ENCODE measurements at places on chromosomes 3 and 15.

GRCh38 chr3:69691860-69692259 lies 47.4 kb upstream of the MITF start:
- DNase-seq = no peak

DNA sequence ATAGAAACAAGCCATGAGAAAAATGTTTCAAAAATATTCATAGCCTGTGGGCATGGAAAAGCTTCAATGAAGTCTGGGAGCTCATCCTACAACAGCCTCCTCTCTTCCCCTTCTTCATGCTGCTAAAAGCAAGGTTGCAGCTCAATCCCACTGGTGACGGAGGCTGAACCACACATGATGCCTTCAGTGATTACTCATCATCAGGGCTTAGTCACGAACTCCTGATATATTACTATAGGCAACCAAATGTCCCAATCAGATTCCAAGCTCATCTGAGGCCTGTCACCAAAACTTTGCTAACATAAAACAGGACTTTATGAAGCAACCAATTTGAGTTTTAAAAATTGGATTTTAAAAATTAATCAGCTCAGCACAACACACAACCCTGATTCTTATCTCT lies 24.0 kb upstream of the SLC24A5 start:
- DNase-seq = no peak

GRCh38 chr15:79562899-79563298 lies 130.8 kb downstream of the MINAR1 start:
- DNase-seq = no peak

DNA sequence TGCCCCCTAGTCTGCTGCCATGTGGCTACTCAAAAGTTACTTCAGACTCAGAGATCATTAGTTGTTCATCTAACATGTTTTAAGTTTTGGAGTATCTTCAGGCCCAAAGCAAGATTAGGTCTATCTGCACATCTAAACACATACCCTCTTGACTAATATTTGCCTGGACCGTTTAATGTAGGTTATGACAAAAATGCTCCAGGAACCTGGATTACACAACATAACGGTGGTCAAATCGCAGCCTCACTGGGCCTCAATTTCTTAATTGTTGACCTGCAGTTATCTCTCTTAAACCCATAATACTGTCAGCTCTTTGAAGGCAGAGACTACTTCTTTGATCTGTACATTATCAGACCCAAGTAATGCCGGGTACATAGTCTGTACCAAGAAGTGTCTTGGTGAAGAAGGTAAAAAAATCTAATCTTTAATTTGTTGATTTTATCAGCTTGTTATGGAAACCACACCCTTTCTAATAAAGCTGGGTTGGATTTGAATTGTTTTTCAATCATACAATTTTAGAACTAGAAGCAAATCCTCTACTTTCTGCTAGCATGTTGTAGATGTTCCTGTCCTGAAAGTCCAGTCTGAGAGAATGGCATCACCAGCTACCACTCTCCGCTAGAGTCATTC lies 3.6 kb downstream of the SNRK start:
- no peak for DNase-seq

GRCh38 chr3:148187296-148187695 lies 510.4 kb upstream of the AGTR1 start:
- no peak for DNase-seq

GRCh38 chr3:161647936-161648470 lies 151.4 kb downstream of the OTOL1 start:
- DNase-seq = no peak

GRCh38 chr15:89107984-89108383 lies 19.7 kb downstream of the ABHD2 start:
- DNase-seq = no peak
